Breast epithelium (tissue), 4 donors: ENCODE measurements at places on chromosomes 2 and 18. TPM values are rescaled to one million over a fixed set of nuclear protein-coding genes. Genes with fewer than 3 reads are reported as not detected.

- no peak for DNase-seq
Measured at GRCh38 chr2:161766334-161766733, 142.1 kb downstream of the SLC4A10 start.

DNA sequence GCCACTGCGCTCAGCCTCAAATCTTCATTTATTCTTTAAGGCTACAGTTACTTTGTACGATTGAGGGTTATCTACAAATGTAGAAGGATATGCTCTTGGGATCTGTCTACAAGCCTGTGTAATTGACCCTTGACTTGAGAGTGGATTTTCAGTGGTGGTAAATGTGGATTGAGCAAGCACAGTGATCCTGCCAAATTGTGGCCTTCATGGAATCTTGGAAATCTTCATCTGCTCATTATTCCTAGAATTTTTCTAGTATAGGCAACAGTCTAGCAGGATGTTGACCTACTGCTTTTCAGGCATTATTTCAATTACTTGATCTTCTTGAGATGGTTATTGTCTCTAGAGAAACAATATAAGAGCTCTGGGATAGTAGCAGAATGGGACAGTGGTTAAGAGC lies 226.1 kb upstream of the REV1 start:
- no peak for DNase-seq

- no peak for DNase-seq
Measured at GRCh38 chr2:157471078-157471477, 27.2 kb upstream of the CYTIP start.

The NEMP2 gene
- total RNA-seq = 5.2 TPM
